H7 (cell line): ENCODE measurements at places on chromosomes 4 and X.

GRCh38 chr4:98102660-98103059, 40.6 kb downstream of the STPG2 start:
- DNase-seq, result no peak

DNA sequence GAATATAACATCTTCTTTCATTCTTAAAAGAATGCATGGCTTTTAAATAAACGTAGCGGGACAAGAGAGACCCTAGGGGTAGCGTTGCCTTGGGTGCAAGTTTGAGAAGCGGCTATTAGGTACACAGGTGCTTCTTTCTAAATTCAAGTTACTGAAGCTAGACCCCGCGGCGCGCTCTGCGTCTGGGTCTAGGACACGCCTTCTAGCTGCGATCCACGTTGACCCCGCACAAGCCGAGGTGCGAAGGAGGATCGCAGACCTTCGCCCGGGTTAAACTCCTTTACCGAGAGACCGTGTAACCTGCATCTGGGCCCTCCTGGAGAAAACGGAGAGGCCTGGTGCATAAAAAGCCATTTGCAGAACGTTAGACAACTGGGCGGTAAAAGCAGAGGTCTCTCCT, 25.5 kb upstream of the EXOC1L start:
- no peak for DNase-seq

DNA sequence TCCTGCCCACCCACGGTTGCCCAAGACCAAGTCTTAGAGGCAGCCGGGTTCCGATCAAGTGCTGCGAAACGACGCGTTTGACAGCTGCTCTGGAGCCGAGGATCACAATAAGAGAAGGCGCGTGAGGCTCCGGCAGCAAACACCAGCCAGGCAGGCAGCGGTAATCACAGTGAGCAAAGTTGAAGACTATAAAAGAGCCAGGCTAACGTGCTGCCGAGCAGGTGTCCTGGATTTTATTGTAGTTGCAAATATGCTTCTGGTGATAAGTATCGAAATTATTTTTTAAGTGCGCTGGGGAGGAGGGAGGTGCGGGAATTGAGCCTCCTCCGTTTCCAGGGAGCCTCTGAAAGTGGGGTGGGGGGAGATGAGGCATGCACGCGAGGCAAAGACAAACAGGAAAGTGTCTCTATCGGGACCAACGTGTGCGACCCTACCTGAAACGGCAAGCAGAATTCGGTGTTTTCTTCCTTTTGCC, 590 bp downstream of the GABRA2 start:
- DNase-seq, result peak; percentile 36

- DNase-seq, result peak; percentile 83
Measured at GRCh38 chr4:26061248-26061986, 147.4 kb downstream of the SMIM20 start.

DNA sequence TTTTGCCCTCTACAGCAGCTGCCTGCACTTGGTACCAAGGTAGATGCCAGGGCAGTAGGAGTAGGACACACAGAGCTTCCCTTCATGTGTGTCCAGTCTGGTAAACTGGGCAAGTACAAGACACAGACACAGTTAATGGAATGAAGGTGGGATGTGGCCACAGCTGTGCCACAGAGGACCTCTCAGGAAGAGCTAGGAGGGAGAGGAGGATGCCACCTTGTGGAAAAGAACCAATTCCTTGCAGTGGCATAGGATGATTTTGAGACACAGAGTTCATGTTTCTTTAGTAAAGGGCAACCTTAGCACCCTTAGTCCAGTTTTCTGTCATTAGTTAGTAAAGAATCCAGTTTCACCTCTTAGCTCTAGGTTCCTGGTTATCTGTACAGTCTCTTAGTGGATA, 36.3 kb upstream of the TBC1D14 start:
- DNase-seq, result no peak

DNA sequence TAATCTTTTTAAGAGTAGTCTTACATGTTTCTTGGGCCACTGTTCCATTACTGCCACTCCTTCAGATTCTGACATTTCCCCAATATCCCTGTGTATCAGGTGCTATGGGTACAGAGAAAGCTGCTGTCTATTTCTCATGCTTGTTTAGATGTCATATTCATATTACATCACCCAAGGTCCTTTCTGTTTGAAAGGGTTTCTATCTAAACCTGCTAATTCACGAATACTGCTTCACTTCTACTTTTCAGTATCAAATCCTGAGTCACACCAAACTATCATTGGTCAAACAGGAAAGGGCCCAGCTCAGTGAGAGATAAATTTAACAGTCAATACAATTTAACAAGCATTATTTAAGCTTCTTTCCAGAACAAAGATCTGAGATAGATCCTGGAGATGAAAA, 241.4 kb downstream of the UGT8 start:
- no peak for DNase-seq
